EL (cell line): ENCODE measurements at places on chromosomes 5 and 9.

DNA sequence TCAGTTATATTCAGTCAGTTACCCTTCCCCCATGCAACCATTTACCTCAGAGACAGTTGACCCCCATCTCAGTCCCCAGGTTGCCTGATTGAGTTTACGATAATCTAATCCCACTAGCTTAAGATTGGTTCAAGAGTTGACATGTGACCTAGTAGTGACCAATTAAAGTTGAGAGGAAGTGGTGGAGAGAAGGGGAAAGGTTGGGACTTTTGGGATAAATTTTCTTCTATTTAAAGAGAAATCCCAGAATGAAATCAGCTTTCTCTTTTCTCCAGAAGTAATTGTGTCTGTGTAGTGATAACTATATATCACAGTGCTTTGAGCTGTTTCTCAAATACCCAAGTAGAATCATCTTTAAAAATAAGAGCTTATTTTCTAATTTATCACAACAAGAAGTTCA lies 396.7 kb upstream of the CLINT1 start:
- no peak for DNase-seq

- no peak for DNase-seq
Observed at GRCh38 chr9:134190232-134191121, 26.1 kb upstream of the RNU6ATAC start.

DNA sequence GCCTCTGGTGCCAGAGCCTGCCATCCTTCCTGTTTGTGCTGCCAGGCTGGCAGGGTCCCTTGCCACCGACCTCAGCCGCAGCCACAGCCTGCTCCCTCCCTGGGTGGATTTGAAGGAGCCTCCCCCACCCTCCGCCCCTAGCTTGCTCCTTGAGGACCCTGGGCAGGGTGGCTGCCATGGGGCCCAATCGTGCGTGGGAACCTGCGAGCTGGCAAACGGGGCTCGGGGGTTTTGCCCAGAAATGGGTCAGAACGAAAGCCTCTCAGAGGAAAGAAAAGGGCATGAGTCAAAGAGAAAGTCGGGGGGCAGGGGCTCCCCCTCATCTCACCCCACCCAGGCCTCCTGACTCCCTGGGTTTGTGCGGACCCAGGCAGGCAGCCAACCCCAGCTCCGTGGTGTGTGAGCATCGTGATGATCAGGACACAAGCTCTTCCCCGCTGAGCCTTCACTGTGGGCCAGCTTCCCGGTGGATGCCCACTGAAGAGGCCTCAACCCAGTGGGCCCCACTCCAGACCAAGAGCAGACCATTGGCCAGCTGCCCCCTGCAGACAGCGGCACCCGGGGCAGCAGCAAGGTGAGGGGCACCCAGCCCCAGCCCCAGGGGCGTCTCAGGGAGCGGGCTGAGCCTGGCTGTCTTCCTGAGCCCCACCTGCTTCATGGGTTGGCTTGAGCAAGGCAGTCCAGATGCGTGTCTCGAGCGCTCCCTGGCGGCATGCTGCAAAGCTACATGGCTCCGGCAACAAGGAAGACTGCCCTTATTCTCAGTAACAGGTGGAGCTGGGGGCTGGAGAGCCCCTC lies 3.0 kb upstream of the FUT7 start:
- peak; percentile 78 for DNase-seq

DNA sequence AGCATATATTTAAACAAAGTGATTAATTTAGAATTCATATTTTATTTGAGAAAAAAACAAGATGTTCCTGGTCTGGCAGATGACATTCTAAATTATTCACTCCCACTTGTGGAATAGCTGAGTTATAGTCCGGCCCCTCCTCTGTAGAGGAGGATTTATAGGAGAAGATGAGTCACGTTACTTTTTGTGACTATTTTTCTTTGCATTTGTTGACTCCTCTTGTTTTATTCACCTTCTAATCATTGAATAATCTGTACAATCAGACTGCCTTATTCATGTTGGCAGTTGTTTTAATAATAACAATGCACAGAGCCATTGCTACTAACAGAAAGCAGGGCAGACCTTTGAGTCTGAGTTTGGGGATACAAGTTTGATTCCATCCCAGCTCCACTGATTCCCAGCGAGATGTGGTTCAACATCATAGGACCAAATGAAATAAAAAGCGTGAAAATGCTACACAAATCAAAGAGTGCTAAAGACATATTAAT lies 23.2 kb downstream of the DOCK8 start:
- DNase-seq, result no peak

GRCh38 chr5:147921136-147921535 lies 14.8 kb upstream of the C5orf46 start:
- DNase-seq, result no peak

GRCh38 chr5:14695152-14695551 lies 30.6 kb downstream of the OTULIN start:
- DNase-seq, result no peak

DNA sequence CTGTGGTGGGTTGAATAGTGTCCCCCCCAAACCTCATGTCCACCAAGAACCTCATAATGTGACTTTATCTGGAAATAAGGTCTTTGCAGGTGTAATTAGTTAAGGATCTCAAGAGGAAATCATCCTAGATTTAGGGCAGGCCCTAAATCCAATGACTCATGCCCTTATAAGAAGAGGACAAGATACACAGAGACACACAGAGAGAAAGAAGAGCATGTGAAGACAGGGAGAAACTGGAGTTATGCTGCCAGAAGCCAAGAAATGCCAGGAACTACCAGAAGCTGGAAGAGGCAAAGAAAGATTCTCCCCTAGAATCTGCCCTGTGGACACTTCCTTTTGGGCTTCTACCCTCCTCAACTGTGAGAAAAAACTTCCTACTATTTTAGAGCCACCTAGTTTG lies 8.8 kb downstream of the FAM13B start:
- peak; percentile 48 for DNase-seq

- peak; percentile 92 for DNase-seq
Observed at GRCh38 chr5:111829701-111830100, 72.7 kb upstream of the NREP start.

GRCh38 chr5:98205691-98206461 lies 567.6 kb upstream of the RGMB start:
- DNase-seq, result peak; percentile 52

- DNase-seq, result peak; percentile 71
Observed at GRCh38 chr5:150009671-150010387, 9.3 kb downstream of the HMGXB3 start.

GRCh38 chr5:84383296-84383815 lies 1.3 kb downstream of the EDIL3 start:
- no peak for DNase-seq

DNA sequence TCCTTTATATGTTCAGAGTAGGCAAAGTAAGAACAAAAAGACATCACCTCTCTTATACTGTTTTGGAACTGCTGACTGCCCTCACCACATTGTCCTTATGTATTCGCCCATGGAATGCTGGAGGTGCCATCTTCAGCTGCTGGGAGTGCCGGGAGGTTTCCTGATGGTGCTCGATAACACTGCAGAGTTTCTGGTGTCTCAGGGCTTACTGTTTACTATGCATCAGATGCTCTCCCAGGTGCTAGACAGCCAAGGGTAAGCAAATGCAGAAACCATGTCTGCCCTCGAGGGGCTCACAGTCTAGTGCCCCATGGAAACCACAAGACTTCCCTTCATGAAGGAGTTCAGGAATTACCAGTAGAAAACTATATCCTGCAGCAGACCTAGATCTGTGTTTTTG lies 70.1 kb upstream of the SMIM23 start:
- DNase-seq, result no peak

DNA sequence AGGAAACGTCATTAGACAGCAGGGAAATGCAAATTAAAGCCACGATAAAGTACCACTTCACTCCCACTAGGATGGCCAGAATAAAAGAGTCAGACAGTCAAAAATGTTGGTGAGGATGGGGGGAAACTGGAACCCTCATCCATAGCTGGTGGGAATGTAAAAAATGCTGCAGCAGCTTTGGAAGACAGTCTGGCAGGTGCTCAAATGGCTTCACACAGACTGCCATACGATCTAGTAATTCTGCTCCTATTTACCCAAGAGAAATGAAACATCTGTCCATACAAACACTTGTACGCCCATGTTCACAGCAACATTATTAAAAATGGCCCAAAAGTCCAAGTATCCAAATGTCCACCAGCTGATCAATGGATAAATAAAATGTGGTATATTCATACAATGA lies 158.9 kb upstream of the PHYKPL start:
- DNase-seq, result no peak

DNA sequence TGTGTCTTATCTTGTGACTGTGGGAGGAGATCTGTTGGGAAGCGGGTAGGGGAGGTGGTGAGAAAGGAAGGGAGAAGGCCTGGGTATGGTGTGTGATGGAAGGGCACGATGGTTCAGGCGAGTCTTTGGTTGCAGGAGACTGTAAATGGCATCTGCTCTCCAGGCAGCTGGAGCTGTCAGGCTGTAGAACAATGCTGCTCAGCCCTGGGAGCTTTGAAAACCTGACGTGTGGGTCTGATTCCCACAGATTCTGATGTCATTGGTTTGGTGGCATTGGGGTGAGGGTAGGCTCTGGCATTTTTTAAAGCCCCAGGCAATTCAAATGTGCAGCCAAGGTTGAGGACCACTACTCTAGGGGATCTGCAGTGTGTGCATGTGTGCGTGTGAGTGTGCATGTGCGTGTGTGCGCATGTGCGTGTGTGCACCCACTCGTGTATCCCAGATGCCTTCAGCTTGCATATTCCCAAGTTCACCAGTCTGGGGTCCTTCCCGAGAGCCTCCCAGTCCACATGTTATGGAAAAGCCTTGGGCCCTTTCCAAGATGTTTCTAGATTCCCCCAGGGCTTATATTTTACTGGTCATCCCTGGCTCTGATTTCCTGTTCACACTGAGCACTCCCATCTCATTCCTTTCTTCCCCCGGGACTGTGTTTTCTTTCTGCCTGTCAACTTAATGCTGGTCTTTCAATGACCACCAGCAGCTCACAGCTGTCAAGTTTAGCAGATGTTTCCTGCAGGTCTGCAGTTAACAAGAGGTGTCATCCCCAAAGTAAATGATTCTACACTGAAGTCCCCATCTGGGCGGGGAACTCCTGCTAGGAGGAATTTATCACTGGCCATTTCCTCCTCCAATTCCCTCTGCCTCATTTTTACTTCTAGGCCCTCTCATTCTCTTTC lies 34.0 kb downstream of the BOD1 start:
- DNase-seq, result peak; percentile 77

- DNase-seq, result no peak
Observed at GRCh38 chr5:134090522-134090921, 24.0 kb upstream of the TCF7 start.

- DNase-seq, result no peak
Observed at GRCh38 chr9:30301271-30301963, 2083.0 kb upstream of the ACO1 start.

DNA sequence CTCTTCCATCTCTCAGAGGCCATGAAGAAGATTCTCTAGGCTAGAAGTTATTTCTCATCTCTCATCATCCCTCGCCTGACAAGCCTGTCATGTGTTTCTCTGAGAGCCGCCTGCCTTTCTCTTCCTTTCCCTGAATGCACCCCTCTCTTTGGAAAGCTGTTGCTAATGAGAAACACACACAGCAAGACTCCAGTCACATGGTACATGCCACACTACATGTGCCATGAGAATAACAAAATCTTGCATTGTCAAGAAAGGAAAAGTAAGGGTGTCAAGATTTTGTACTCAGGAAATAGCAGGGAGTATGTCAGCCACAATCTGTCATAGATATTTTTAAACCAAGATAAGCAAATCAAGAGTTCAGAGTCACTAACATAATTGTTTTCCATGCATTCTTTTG lies 8.9 kb downstream of the AGXT2 start:
- DNase-seq, result no peak

GRCh38 chr5:179612577-179613459 lies 10.7 kb downstream of the HNRNPH1 start:
- peak; percentile 36 for DNase-seq

DNA sequence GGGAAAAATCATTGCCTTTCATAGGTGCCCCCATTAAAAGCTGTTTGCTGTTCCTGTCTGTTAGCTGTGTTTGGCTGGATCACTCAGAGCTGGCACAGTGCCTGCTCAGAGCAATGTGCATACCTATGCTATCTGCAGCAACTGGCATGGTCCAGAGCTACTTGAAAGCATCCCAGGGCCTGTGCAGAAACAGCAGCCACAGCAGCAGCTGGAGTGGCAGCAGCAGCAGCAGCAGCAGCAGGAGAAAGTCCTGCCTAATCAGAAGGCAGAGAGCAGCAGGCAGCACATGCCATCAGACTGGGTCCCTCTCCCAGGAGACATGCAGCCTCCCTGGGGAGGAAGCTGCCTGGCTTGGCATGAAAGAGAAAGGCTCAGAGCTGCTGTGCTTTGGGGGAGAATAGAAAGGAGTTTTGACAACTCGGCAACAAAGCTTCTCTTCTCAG lies 243.8 kb upstream of the WWC1 start:
- DNase-seq, result no peak

DNA sequence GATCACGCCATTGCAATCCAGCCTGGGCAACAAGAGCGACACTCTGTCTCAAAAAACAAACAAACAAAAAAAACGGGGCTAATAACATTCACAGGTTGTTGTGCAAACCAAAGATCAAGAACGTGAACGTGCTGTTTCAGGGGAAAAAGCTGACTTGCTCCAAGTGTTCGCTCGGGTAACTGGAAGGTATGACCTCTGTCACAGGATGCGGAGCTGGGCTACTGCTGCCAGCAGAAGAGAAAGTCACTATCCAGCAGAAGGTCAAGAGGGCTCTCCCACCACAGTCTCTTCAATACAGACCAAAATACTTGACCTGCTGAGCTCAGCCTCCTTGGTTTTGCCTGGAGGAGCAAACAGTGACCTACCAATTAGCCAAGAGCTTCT lies 59.7 kb downstream of the ABCA1 start:
- DNase-seq, result no peak
